WTC11 (cell line): ENCODE measurements at places on chromosomes 1 and 21. TPM values are rescaled to one million over a fixed set of nuclear protein-coding genes. Genes with fewer than 3 reads are reported as not detected.

GRCh38 chr1:156642265-156643048 lies 540 bp downstream of the BCAN start:
- no peak for DNase-seq

- no peak for DNase-seq
These were observed 109.5 kb downstream of the PSMG1 start for GRCh38 chr21:39073717-39074116.

GRCh38 chr1:8381618-8382017 lies 63.7 kb downstream of the SLC45A1 start:
- no peak for DNase-seq

- no peak for DNase-seq
These were observed 25.8 kb upstream of the CAPZB start for GRCh38 chr1:19511116-19511515.

CD52 gene
- 2.8 to 3.7 TPM (median 3.4 TPM) in 3 replicates for total RNA-seq

PSEN2 gene
- total RNA-seq, result 18.4 to 23.5 TPM (median 23.4 TPM) in 3 replicates
